ENCODE measurements at places on chromosomes 2 and 18.
A peak's percentile ranks its signal among the peaks of the same experiment; 100 is the strongest.

GRCh38 chr2:171260471-171261424 is 100.1 kb upstream of the TLK1 start:
- no peak for DNase-seq

DNA sequence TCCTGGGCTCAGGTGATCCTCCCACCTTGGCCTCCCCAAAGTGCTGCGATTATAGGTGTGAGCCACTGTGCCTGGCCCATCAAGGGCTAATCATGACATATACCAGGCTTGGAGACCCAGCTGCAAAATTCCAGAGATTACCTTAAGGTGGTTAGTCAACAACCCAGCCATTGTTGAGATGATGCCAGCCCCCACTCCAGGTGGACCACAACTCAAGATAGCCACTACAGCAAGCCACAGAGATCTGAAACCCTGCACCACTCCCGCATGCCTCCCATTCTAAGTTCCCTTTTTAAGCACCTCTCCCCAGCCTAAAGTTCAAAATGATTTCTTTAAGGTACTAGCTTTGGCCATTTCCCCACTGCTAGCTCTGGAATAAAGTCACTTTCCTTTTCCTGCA is 4.6 kb upstream of the CLK1 start:
- DNase-seq, result no peak

- no peak for DNase-seq
Observed at GRCh38 chr2:54603357-54603756, 120.1 kb upstream of the EML6 start.

GRCh38 chr2:223097888-223098383 is 45.9 kb downstream of the KCNE4 start:
- DNase-seq, result no peak

DNA sequence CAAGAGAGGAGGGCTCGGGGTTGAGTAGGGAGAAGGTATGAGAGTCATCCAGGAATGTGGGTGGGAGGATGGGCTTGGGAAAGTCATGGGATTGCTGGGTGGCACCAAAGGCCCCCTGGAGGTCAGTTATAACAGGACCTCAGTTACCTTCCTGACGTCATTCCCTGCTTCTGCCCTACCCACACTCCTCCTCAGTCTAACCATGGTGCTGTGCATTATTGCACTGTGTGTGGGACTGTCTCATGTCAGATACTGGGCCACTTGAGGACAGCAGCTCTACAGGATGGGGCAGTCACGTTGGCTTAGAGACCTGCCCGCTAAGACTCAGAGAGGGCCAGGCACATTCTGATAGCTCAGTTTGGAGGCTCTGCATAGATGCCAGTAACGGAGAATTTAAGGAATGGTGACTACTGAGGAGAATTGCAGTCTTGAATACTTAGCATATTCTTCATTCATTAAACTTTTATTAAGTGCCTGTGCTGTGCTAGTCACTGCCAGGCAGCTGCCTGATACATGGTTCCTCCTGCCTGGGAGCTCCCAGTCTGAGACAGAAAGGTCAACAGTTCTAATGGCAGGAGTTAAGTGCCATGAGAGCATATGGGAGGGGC is 90.5 kb downstream of the LAMA3 start:
- no peak for DNase-seq

DNA sequence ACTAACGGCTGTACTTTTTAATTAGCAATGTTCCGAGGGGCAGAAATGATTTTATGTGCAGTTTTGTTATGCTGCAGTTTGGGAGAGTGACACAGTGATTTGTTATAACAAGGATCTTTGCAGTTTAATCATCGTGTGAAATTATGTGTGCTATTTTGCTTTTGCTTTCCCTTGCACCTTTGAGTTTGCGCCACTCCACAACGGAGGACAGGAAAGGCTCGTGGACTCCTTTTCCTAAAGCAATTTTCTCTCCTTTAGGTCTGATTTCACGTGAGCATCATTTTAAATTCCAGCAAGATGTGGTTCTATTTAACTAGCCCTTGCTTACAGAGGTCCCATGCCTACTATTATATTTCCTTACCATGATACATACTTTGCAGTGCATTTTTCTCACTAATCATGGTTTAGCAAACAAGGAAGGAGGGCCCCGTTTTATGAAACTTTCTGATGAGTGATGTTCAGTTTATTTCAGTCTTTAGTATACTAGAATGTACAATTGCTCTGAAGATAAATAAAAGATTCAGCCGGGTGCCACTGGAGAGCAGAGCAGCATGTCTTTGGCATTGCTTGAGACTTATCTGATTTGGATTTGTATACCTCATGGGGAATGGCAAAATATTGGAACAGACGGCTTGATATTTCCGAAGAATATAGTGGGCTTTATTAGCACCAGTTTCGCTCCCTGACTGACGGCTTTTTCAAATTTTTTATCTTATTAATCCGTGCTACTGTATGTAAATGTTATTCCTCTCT is 528.2 kb upstream of the FANCL start:
- no peak for DNase-seq

DNA sequence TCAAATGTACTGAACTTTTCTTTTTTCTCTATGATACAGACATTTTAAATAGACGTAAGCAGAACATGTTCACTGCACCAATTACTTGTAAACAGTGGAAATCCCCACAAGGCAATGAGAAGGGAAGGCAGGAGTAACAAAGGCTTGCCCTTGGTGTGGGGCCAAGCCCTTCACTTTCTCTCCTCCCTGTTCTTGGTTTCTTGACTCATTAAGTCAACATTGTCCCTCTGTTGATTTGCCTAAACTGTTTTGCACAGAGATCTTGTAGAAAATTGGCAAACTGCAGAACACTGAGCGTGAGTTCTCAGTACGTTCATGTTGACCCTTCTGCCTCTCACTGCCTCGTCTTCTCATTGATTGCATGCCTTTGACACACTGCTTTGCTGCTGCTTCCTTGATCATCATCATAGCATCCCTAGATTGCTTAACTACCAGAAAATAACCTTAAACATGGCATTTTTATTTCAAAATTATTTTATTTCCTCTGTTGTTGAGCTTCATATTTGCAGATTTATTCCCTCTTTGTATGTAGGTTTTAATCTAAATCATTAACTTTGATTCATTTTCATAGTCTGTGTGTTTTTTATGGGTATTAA is 257.7 kb downstream of the PTGR3 start:
- no peak for DNase-seq

DNA sequence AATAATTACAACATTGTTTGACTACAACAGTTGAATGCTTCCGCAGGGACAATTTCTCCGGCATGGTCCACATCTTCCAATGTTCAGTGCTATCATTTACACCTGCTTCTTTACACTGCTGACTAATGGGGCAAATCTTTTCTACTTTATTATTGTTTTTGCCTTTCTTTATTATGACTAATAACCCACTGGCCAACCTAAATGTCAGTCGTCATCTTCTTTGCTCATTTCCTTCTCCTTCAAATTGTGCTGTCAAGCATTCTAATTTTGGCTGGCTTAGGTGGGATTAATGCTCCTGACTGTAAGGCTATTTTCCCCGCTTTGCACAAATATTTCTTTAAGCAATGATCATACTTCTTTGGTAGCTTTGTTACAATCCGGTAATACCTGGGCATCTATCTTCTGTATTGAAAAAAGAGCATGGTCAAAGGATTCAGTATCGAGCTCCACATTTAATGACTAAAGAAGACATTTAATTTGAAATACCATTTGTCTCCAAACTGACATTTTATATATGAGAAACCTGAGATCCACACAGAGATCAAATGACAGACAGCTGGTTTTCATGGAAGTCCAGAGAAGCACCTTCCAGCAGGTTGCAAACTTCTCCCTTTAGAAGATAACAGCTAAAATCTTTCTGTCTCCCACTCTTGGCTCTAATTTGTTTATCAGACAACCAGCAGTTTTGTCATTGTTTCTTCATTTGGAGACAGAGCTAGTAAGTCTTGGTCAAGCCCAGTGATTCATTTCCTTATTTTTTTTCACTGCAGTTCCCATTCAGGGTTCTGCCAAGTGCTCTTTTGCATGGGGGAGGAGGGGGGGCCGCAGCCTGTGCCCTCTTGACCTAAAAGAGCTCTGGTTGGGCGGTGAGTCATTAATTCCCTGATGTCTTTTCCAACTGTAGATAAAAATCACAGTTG is 132.9 kb downstream of the SOCS6 start:
- DNase-seq, result no peak

GRCh38 chr2:136141510-136142149 is 23.7 kb upstream of the CXCR4 start:
- peak; percentile 97 for DNase-seq

GRCh38 chr2:47034973-47035609 is 119.5 kb upstream of the MCFD2 start:
- no peak for DNase-seq

DNA sequence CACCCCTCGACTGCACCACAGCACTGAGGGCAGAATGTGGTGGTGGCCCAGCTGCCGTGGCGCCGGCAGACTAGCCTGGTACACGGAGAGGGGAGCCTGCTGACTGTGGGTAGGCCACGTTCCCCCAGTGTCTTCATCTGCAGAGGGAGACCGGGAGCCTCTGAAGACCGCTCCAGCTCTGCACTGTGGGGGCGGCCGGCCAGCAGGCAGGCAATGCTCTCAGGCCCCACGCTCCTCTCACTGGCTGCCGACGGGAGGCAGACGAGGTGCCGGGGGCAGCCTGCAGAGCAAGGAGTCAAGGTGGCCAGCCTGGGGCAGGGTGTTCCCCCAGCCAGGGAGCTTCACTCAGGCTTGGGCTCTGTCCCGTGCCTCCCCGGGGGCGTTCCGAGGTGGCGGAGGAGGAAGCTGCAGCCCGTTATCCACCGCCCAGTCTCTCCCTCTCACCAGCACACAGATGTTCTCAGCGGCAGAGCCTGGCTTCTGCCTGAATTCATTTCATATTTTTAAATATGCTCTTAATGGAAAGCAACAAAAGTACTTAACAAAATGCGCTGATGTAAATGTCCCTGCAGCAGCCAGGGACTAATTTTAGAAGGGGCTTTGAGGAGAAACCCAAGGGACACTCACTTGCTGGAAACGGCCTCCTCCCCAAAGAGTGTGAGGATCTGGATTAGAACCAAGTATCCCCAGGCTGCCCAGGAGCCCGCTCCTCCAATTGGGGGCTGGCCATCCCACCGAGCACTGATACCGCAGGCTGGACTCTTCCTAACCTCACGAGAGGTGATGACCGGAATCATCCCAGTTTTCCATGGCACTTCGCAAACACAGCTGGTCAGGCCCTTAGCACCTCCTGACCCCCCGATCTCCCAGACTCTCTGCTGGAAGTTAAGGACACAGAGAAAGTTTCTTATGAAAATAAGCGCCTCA is 87.8 kb downstream of the HDAC4 start:
- DNase-seq, result no peak

- DNase-seq, result no peak
Observed at GRCh38 chr2:69059731-69060290, 46.8 kb downstream of the ANTXR1 start.

DNA sequence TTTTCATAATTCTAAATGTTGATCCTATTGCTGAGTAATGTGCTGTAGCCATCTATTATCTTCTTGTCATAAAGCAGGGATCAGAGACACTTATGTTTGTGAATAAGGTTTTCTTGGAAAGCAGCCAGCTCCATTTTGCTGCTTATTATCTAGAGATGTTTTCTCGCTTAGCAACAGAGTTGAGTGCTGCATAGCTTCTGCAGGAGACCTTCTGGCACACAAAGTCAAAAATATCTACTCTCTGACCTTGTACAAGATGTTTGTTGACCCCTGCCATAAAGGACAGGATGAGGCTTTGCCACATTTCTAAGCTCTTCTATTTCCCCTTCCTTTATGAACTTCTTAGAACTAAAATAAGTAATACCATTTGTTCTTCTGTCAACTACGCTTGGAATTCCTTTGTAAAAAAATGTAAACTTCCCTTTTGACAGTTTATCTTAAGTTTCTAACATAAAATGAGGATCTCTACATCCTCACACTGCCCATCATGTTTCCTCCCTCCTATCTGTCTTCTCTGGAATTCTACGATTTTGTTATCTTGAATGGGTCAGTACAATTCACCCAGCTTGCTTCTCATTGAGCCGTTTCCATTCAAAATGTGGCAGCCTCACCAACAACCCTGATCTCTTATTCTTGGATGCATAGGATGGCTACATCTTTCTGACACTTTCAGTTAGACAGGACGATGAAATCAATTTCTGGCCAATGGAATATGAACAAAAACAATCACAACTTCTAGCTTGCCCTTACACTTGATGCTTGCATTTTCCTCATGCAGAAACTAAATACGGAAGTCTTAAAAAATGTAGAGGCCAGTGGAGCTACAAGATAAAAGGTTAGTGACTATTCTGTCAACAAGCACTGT is 1377.0 kb downstream of the SUCLG1 start:
- peak; percentile 66 for DNase-seq

Data from COR-L47 (cell line).